T-helper 9 cell (primary cell): ENCODE measurements at places on chromosomes 4 and X.
A peak's percentile ranks its signal among the peaks of the same experiment; 100 is the strongest.

- no peak for DNase-seq
Observed at GRCh38 chr4:182752158-182752910, 164.9 kb downstream of the DCTD start.

- DNase-seq: no peak
Observed at GRCh38 chr4:144970597-144970996, 127.4 kb downstream of the ANAPC10 start.

DNA sequence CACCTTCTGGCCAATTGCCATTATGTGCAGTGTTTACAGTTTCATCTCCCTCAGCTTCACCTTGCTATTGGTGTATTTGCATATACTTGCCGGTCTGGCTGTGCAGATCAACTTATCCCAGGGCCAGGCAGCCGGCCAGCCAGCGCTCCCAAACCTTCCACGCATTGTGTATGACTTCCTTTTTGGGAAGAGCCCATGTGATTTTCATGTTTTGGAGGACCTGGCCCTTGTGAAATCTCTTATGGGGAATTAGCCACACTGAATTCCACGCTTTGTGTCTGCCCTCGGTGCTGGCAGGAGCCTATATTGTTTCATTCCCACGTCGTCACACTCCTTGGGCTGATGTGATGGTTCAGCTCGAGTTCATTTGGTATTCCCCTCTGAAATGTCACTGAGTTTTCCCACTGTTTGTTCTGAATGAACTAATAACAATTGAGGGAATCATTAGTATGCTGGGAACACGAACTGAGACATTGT lies 6.0 kb upstream of the PDLIM3 start:
- no peak for DNase-seq

GRCh38 chr4:56703378-56703777 lies 22.3 kb upstream of the HOPX start:
- DNase-seq: no peak

GRCh38 chr4:84264652-84265051 lies 234.4 kb downstream of the NKX6-1 start:
- DNase-seq: no peak

DNA sequence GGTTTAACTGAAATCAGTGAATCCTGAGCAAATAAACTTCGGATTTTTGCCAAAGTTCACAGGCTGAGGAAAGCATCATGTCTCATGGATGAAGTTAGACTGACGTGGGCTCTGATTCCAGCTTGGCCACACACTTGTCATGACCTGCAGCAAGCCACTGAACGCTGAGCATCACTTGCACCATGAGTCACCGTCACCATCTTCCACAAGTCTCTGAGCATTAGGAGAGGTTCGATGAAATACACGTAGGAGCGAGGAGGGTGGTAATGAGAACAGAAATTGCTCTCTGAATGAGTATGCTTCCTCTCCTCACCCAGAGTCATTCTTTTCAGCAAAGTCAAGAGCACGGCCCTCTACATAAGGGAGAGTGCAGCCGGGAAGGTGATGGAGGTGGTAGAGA lies 3.8 kb upstream of the TRIML2 start:
- DNase-seq: no peak

DNA sequence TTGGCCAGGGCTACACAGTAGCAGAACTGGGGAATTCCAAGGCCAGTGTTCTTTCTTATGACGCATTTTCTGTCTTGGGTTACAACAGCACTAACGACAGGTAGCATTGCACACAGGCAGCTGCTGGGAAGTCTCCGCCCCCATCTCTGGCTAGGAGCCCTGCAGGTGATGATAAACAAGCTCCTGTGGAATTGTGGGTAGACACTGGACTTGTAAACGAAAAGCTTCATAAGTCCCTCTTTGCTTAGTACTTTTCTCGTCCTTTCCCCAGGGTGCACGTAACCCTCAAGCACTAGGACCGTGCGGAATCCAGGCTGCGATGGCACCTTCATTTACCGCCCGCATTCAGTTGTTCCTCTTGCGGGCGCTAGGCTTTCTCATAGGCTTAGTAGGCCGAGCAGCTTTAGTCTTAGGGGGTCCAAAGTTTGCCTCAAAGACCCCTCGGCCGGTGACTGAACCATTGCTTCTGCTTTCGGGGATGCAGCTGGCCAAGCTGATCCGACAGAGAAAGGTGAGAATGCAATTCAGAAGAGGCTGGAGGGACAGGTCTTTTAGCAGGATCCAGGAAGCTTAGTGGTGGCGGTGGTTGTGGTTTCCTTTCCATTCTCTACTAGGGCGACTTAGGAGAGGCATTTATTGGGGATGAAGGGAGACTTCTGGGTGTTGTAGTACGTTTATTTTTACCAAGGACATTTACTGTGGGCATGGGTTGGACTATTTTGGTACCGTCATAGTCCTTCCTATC lies at the start of gene FAAH2:
FAAH2 (plus strand) TSS at position 200 of the 745 bp plus-strand sequence; CDS start at position 320, 120 bp downstream.
- DNase-seq: peak; percentile 54

GRCh38 chr4:87498446-87498900 lies 30.7 kb downstream of the SPARCL1 start:
- no peak for DNase-seq

DNA sequence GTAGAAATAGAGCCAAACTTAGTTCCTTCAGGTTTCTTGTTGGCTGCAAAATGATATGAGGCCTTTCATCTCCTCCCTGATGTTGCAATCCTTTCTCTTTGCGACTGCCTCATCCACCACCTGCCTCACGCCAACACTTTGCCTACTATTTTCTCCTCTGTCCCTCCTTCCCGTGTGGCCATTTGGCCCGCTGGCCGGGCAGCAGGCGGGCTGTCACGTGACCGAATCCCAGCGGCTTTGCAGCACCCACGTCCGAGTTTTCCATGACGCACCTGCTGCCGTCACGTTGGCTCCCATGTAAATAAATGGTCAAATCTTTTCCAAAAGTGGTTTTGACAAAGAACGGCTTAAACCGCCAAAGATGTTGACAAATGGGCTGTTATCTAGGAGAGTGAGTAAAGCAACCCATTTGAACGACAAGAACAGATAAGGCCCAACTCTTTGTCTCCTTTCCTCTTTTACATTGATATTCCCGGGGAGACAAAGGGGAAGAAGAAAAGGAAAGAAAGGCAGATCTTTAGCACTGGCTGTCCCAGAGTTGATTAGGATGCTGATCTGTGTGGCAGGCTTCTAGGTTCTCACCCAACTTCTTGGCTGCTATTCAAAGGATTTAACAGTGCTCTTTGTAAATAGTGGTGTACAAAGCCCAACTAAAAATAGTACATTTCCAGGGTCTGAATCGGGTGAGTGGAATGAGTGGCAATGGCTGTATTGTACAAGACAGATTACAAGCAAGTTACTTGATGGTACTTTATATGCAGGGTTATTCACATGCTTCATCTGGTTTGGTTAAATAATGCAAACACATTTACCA lies 174.2 kb upstream of the JADE1 start:
- no peak for DNase-seq

DNA sequence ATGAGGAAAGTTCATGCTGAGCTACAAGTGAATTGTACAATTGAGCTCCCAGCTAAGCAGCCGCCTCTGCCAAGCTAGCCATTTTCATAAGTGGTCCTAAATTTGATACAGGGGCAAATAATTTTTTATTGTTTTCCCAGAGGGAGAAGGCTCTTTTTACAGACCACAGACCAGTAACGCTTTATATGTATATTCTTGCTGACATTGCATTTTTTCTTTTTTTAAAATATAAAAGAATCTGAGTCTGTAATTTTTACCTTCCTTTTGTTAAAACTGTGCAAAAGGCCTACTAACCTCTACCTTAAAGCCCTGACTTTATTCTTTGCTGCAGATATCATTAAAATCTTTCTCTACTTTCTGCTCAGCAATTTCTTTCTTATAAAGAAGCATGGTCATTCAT lies 501.2 kb upstream of the INTU start:
- no peak for DNase-seq

DNA sequence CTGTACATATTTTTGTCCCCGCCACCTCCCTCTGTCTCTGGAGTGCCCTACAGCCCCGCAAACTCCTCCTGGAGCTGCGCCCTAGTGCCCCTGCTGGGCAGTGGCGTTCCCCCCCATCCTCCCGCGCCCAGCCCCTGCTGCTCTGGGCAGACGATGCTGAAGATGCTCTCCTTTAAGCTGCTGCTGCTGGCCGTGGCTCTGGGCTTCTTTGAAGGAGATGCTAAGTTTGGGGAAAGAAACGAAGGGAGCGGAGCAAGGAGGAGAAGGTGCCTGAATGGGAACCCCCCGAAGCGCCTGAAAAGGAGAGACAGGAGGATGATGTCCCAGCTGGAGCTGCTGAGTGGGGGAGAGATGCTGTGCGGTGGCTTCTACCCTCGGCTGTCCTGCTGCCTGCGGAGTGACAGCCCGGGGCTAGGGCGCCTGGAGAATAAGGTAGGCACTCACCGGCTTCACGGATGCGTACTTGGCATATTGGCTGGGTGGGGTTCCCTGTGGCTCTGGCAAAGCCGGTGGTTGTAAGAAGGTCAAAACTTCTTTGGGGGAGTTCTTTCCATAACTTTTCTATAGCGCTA lies 653 bp downstream of the HHIP start:
- no peak for DNase-seq

GRCh38 chrX:42143866-42144592 lies 220.7 kb upstream of the CASK start:
- no peak for DNase-seq

- DNase-seq: no peak
Observed at GRCh38 chr4:72918362-72918761, 151.2 kb downstream of the COX18 start.

- DNase-seq: no peak
Observed at GRCh38 chr4:173478201-173478912, 51.7 kb downstream of the HAND2 start.

DNA sequence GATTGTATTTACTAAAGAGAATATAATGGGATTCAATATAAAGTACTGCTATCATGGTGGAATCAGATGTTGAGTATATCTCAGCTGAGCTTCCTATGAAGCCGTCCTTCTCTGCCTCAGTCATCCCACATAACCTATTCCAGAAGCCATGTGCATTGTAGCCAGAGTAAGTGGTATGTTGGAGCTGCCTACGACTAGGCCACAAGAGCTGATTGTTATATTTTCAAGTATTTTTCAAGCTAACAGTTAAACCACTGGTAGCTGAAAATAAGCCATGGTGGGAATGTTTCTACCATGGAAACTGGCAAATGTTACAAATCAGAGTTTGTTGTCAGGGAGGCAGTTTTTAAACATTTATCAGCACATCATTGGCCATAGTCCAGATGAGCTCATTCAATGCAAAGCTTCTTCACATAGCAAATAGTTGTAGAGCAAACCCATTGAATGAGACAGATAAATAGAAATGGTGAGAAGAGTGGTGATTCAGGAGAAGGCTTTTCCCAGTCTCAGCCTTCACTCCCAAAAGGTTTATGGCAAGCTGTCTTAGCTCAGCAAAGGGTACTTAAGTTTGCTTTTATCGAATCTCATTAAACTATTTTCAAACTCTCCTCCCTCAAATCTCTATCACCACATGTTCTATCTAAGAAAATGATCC lies 436.4 kb downstream of the PCDH19 start:
- DNase-seq: no peak

DNA sequence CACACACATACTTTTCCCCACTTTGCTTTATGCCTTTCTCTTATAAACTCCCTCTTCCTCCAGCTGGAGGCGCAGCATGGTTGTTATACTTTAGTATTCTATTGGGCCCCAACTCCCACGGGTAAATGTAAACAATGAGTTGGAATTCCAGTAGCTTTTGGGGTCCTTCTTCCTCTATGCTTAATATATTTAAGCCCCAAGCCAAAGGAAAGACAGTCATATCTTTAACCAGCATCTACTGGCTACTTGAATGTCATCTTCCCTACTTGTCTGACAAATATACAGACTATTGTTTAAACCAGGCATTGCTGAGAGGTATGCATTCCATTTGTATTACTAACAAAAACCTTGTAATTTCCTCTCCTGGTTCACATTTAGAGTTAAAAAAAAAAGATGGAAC lies 72.9 kb downstream of the WDR19 start:
- DNase-seq: no peak

DNA sequence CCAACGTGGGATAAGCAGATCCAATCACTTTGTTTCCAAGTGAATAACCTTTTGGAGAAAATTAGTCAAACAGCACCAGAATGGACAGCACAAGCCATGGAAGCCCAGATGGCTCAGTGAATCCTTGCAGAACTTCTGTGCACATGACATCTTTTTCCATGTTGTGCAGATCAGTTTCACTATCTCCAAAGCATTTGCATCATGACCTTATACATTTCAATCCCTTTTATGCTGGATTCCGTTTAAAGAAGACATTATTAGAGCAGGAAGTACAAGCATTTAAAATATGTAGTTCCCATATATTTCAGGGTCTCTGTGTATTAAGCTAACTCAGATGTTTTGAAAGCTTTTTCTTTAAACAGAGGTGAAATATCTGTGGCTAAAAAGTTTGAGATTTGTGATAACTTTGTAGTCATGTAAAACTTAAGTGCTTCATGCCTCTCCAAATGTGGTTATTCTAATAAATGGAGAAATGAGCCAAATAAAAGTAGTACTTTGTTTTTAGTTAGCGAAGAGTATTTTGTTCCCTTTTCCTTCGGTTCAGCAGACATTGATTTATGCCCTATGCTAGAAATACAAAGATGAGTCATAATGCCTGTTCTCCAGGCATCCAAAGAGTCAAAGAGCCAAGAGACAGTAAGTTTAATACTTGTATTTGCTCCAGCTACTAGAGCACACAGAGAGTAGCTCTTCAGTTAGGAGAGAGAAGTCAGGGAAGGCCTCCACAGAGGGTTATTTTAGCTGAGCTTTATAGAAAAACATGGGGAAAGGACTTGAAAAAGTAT lies 39.0 kb downstream of the PLAC8 start:
- DNase-seq: no peak

GRCh38 chr4:139924782-139925181 lies 229.2 kb downstream of the MAML3 start:
- DNase-seq: no peak

DNA sequence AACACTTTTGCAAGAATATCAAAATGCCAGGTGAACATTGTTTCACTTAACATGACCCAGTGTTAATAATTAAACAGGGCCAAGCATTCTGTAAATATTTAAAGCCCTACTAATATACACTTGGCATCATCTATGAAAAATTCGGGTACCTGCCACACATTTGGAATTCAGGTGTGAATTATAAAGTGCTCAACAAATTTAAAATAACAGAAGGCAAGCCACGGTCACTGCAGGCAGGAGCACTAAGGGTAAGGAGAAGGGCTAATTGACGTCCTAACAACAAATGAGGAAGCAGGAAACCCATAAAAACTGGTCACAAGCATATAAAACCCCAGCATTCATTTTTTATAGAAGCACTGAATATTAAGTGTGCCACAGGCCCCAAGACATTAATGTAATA lies 43.8 kb upstream of the CPEB2 start:
- DNase-seq: no peak

- no peak for DNase-seq
Observed at GRCh38 chr4:143961075-143961474, 55.7 kb upstream of the GYPE start.

DNA sequence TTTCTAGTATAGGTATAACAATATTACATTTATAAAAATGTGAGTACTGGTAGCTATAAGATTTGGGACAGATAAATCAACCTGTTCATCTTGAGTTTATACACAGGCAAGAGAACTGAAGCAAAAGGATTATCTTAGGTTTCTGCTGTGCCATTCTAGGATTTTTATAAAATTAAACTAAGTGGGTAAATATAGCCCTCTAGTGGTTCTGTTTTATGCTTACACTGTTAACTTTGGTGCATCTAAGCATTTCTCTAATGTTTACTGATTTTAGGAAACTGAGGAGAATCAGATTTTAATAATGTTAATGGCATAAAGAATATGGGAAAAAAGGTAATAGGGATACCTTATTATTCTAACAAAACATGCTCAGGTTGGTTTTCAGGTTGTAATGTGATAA lies 1.1 kb upstream of the RRH start:
- DNase-seq: no peak
